ENCODE measurements at places on chromosomes 5 and 9. TPM values are rescaled to one million over a fixed set of nuclear protein-coding genes. Genes with fewer than 3 reads are reported as not detected.

The CD14 gene
- 0.18 TPM for total RNA-seq

The DMRT3 gene
- not detected for total RNA-seq

GRCh38 chr9:4086119-4087090 is 213.5 kb downstream of the GLIS3 start:
- peak; percentile 43 for DNase-seq

DNA sequence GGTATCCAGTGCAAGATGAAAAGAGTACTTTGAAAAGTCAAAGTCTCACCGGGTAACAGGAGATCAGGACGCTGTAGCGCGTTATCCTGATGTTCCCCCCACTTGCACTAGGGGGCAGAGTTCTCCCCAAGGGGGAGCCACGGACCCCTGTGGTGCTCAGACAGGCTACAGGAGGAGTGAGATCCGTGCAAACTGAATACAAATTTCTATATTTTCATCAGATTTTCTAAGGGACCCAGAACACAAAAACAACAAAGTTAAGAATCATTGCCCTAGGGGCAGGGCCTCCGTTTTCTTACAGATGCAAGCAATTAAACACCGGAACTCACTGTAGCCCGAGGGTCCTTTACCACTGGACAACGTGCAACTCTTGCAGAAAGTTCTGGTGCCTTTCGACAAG is 2.0 kb downstream of the MYO10 start:
- DNase-seq, result peak; percentile 80

GRCh38 chr5:95826949-95827891 is 4.7 kb upstream of the GLRX start:
- no peak for DNase-seq

GRCh38 chr9:6938873-6939272 is 181.1 kb downstream of the KDM4C start:
- DNase-seq, result peak; percentile 24
